ENCODE measurements at places on chromosomes 6 and 20. TPM values are rescaled to one million over a fixed set of nuclear protein-coding genes. Genes with fewer than 3 reads are reported as not detected.

CLPSL2 gene
- total RNA-seq: not detected

BPIFB2 gene
- not detected for total RNA-seq

MUC22 gene
- not detected for total RNA-seq

TUBB2B gene
- not detected for total RNA-seq

SIRPA gene
- 0.04 TPM for total RNA-seq

ESF1 gene
- 27.5 TPM for total RNA-seq

Measured in activated CD8-positive, alpha-beta memory T cell treated with anti-CD3 and anti-CD28 coated beads for 36 hours (primary cell).